Activated effector memory CD4-positive, alpha-beta T cell treated with Interleukin-2 at 50 U/mL for 16 hours (primary cell): ENCODE measurements at places on chromosomes 2 and 18.

GRCh38 chr2:132583666-132584360 is 86.2 kb downstream of the LYPD1 start:
- no peak for DNase-seq

DNA sequence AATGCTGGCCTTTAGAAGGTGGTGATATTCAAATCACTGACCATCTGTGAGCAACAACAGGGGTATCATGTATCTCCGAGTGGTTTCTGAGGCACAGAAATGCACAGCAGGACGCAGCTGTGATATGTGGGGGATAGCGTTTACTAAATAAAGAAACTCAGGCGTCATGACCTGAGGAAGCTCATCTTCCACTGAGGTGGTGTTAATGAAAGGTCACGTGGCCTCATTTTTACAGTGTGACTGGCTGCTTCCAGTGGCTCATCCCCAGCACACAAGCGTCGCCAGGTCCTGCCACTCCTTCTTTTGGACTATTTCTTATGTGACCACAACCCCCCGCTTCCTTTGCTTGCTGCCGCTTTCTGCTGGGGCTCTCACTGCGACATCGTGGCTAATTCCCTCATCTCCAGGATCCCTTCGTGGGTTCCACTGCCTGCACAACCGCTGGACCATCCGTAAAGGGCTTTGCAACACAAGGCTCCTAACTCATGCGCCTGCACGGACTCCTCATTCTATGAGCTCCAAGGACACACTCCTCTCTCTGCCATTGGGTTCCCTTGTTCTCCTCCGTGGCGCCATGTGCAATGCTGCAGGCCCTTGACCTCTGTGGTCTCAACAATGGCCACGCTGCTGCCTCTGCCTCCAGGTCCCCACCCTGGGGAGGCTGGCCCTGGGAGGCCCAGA is 109.3 kb downstream of the MBP start:
- DNase-seq = no peak

DNA sequence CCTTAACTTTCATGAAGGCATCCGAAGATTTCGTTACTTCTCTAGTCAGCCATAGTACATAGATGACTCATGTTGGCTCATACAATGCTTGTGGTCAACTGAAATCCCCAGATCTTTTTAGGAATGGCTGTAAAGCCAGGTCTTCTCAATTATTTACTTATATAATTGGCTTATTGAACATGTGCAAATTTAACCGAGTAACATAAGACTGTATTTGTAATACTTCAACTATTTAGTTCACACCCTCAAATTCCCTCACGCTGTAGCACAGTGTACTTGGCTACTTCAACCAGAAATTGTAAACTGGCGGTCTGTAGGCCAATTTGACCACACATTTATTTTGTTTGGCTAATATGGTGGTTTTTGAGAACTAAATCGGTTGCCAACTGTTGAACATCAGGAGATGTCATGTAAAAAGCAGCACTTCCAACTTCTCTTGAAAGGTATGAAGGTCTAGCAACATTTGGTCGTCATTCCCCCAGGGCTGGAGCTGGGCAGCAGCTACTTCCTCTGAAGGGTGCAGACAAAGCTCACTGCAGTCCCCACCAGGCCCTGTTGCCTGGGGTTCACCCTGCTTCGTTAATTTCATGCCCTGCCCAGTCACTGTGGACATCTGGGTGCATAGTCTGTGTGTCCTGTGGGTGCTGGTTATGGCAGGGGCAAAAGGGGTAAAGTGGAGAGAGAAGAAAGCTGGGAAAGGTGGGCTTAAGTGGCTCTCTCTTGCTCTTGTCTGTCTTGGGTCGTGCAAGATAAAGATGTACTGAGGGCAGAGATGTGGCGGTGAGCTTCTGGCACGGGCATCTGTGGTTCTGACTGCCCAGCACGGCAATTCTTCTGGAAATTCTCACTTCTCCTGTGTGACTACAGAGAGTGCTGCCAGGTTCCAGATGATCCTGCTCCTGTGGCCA is 3.2 kb upstream of the SH3RF3 start:
- DNase-seq = no peak

DNA sequence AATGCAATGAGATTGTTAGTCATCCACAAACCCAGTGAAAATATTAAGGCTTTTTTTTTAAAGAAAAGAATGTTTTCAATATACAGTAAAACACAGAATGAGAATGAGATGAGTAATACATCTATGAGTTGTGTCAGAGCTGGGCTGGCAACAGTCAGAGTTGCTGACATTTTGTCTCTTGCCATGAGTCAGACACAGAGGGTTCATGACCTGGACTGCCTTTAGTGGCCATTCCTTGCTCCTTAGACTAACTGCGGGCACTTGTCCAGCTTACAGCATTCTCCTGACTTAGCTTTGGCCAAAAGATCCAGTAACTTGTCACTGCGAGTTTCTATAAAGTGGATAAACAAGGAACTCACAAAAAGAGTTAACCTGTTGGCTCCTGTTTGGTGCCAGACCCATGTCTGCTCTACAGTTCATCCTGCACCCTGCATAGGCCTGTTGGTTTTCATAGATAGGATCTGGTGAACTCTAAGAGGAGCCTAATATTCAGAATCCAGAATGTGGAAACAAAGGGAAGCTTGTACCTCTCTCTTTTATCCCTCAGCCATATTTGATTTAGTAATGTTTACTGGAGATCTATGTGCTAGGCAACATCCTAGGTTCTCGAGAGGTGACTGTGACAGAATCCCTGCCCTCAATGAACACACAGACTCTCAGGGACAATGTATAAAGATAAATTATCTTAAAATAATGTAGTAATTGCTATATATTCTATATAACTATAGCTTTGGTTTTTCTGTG is 391.5 kb upstream of the VWC2L start:
- DNase-seq = no peak

GRCh38 chr2:172931918-172932520 is 143.6 kb upstream of the MAP3K20 start:
- DNase-seq = no peak

GRCh38 chr18:34258176-34258575 is 33.5 kb upstream of the NOL4 start:
- no peak for DNase-seq

DNA sequence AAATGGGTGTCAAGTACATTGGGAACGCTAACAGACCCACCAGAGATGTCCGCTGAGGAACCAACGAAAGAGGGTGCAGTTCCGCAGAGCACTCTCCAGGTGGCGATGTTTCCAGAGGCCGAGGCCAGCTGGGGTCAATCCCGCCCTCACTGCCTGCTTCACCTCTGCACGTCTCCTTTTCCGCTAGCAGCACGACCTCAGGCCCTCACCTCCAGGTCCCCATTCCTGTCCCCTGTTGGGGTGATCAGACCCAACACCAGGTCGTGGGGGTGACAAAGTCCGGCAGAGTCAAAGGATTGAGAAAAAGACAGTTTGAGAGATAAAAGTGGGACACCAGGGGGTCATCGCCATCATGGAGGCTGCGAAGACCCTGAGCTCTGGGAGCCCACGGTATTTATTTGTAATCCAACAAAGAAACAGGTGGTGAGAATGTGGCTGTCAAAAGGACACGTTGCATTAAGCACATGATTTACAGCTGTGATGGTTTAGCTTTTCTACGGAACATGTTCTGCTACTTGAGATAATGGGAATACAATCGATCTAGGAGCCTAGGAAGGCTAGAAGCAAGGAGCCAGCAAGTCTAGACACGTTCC is 27.3 kb downstream of the ZAP70 start:
- no peak for DNase-seq

- peak; percentile 13 for DNase-seq
Measured at GRCh38 chr2:108583903-108584520, 49.7 kb downstream of the LIMS1 start.

GRCh38 chr2:212264187-212264586 is 274.4 kb downstream of the ERBB4 start:
- no peak for DNase-seq

DNA sequence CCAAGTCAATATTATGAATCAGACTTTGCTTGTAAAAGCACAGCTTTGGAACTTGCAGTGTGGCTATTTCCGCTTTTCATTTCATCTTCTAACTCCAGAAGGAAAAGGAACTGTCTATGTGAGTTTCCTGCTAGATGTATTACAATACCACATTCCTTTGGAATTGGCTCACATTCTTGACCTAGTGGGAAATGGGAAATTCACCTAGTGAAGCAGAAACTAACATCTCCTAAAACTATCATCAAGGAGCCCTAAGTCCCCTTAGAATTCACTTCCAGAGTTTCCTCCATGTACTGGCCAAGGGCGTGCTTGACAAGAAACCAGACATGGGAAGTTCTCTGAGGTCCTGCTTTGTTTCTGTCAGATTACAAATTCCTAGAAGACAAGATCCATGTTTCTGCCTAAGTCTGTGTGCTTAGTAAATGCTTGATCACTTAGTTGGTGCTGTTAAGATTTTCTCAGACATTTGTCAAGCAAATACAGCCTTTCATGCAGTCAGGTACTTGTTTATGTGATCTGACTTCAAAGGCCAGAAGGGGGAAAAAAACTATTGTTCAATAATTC is 275.7 kb upstream of the FN1 start:
- DNase-seq = no peak

DNA sequence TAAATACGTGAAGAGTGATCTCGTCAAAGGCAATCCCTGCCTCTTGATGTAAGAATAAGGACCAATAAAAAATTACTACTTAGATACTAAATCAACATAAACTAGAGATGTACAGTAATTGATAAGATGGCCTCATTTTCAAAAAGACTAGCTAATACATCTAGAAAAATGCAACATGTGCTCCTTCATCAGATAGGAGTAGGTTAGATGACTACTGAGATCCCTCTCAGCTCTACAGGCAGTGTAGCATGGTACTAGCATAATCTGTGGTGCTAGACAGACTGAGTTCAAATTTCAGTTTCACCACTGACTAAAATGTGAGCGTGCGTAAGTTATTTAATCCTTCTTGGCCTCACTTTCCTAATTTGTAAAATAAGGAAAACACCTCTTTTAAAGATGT is 82.6 kb upstream of the FRZB start:
- no peak for DNase-seq

DNA sequence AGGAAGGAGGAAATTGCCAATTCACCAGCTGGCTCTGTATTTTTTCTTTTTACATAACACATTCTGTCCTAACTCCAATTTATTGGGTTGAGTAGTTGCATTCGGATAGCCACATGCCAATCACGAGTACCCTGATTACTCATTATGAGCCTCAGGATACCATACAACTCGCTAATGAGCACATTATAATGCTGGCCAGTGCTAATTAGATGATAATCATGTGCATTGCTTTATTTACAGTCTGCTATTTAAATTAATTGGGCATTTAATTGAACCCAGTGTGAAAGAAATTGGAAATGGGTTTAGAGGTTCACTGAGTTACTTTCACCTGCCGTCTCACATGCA is 15.2 kb downstream of the G6PC2 start:
- DNase-seq = no peak

- DNase-seq = no peak
Measured at GRCh38 chr2:28545590-28546200, 49.8 kb downstream of the PLB1 start.

DNA sequence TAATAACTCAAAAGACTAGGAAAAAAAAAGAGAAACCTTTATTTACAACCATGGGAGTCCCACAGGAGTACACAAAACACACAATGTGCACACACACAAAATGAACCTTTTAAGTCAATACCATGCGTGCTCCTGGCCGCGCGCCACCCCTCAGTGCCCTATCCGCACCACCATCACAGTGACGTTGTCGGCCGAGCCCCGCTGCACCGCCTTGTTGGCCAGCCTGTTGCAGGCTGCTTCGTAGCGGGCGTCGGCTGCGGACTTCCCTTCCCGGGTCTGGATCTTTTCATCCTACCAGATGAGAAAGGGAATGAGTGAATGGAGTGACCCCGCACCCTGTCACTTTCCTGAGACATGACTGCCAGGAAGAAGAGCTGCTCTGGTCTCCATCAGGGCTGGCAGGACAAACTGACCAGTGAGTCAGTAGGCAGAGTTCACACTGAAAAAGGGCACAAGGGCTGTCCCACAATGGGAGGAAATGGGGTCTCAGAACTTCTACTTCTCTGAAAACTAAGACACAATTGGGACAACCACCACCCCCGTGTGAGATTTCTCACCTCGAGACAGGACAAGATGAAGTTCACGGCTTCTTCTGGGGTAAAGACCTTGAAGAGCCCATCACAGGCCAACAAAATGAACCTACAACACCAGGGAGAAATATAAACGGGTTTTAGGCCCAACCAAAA is 11.8 kb downstream of the ERFE start:
- DNase-seq = no peak

DNA sequence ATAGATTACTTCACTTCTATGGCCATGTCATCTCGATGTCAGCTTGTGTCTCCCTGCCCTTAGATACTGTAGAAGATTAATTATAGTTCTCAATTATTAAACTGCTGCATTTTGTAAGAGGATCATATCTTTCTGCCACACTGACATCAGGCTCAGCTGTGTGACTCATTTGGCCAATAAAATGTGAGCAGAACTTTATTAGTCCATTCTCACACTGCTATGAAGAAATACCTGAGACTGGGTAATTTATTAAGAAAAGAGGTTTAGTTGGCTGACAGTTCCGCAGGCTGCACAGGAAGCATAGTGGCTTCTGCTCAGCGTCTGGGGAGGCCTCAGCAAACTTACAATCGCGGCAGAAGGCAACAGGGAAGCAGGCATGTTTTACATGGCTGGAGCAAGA is 290.4 kb downstream of the RAD51AP2 start:
- no peak for DNase-seq

GRCh38 chr2:27903649-27904404 is 13.3 kb downstream of the BABAM2 start:
- no peak for DNase-seq

- no peak for DNase-seq
Measured at GRCh38 chr2:136247204-136247950, 129.4 kb upstream of the CXCR4 start.

- DNase-seq = no peak
Measured at GRCh38 chr18:55353806-55354205, 234.2 kb downstream of the TCF4 start.

- DNase-seq = no peak
Measured at GRCh38 chr18:21684731-21685130, 19.8 kb downstream of the ABHD3 start.

- no peak for DNase-seq
Measured at GRCh38 chr2:8581601-8582041, 100.2 kb upstream of the ID2 start.

DNA sequence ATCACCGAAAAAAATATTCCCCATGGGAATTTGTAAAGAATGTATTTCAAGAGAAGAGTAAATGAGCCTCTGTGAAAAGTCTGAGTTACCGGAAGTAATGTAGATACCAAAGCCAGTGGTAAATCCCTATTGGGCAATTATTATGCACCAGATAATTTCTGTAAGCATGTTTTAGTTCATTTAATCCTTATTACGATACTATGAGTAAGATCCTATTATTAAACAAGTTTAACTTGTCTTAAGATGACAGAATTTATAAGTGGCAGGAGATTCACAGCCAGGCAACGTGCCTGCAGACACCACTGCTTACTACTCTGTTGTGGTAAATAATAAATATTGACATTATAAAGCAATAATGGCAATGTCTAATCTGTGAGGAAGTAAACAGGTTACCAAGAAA is 280.8 kb upstream of the RGPD4 start:
- DNase-seq = no peak

DNA sequence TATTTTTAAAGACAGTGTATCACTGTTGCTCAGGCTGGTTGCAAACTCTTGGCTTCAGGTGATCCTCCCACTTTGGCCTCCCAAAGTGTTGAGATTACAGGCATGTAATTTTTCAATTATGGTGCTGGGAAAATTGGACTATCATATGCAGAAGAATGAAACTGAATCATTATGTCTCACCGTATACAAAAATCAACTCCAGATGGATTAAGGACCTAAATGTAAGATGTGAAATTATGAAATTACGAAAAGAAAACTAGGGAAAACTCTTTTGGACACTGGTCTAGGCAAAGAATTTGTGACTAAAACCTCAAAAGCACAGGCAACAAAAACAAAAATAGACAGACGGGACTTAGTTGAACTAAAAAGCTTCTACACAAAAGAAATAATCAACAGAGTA is 31.2 kb downstream of the MAP3K2 start:
- no peak for DNase-seq
